ENCODE measurements at places on chromosomes 5 and 9.

- DNase-seq: no peak
Observed at GRCh38 chr5:17838469-17838868, 204.2 kb downstream of the TAF11L14 start.

DNA sequence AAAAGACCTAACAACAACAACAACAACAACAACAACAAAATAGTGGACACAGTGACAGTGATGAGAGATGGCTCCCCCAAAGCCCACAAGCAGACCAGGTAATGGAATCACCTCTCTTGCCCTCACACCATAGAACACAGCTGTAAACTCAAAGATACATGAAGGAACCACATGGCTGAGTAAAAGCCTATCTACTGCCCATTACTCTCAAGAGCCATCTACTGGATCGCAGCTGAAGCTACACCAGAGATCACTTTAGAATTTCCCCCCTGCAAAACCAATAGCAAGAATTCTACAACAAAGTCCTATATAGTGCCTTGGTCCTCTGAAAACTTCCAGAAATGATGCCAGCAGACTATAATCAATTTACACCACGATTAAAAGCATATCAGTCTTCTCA, 1537.6 kb upstream of the CDH9 start:
- DNase-seq: no peak

- no peak for DNase-seq
Observed at GRCh38 chr9:124973807-124974206, 32.9 kb upstream of the GOLGA1 start.

DNA sequence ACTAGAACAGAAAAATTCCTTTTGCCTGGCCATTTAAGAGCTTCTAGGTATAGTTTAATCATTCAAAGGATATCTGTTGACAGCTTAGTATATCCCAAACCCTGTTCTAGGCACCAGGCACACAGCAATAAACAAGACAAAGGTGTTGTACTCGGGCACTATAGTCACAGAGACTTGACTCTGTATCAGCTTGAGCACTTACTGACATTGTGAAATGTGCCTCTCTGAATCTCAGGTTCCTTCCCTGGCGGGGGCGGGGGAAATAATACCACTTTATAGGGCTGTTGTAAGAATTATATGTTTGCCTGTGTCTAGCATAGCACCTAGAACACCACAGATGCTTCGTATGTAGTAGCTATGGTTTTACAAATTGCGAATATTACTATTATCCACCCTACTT, 104.5 kb downstream of the NR6A1 start:
- DNase-seq: no peak

- DNase-seq: no peak
Observed at GRCh38 chr9:34072410-34072809, 23.7 kb upstream of the UBAP2 start.

All from activated T-cell treated with anti-CD3 and anti-CD28 coated beads, Interleukin-2, amount 50 U/mL, for 4 hours (primary cell).